ENCODE measurements at places on chromosomes 4 and X. TPM values are rescaled to one million over a fixed set of nuclear protein-coding genes. Genes with fewer than 3 reads are reported as not detected.
A peak's percentile ranks its signal among the peaks of the same experiment; 100 is the strongest.

F8A2 gene
- not detected for polyA plus RNA-seq

DNA sequence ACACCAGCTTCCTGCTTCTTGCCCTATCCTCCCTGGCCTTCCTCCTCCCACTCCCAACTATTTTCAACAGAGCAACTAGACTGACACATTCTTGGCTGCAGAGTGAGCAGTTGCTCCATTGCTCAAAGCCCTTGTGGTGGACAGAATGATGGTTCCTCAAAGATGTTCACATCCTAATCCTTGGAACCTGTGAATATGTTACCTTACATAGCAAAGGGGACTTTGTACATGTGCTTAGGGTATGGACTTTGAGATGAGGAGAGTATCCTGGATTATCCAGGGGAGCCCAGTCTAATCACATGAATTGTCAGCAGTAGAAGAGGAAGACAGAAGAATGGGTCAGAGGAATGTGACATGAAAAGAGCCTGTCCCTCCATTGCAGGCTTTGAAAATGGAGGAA lies 24.9 kb upstream of the HOPX start:
- no peak for DNase-seq

- no peak for DNase-seq
Measured at GRCh38 chrX:66328950-66329596, 165.0 kb downstream of the HEPH start.

GRCh38 chr4:7771541-7772507 lies 167.8 kb downstream of the AFAP1 start:
- no peak for DNase-seq

- DNase-seq, result no peak
Measured at GRCh38 chrX:123525123-123525725, 207.6 kb downstream of the THOC2 start.

DNA sequence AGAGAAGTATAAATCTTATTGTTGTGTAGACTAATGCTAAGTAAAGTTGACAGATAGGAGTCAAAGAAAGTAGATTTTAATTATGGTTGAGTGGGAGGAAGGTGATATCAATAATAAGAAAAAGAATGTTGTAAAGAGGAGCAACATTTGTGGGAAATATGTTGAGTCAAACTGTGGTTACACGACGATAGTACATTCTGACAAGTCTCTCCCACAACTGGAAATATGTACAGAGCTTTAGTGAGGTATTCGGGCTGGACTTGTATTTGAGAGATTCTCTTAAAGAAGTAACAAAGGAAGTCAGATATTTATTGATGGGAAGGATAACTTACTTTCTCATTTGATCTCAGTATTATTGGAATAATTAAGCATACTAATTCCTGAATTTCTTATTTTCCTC lies 525.3 kb upstream of the MAGEB2 start:
- no peak for DNase-seq

DNA sequence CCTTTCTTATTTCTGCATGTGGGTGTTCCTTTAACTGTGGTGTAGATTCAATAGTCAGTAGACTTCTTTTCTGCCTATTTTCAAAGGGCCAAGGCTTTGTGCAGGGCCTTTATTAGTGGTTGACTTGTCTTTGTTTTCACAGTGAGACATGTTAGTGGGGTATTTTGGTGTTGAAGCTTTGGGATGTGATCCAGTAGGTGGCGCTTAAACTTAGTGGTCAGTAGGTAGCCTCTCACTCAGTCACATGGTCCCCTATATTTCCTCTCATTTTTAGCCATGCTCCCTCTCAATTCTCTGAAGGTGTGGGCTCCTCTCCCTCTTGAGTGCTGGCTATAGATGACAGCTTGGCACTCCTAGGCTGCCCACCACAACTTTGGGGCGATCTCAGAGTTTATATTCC lies 23.4 kb upstream of the SLC10A7 start:
- no peak for DNase-seq

DNA sequence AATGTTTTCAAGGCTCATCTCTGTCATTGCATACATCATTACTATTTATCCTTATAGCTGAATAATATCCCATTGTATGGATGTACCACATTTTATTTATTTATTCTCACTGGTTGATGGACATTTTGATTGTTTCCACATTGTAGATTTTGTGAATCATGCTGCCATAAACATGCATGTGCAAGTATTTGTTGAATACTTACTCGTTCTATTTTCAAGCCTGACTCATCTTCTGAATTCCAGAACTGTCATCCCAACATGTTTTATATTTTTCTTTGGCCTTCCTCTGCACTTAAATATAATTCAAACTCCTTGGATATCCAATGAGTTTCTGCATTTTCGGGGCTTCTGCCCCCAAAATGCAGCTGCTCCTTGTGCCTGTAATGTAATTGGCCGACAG lies 77.6 kb downstream of the MXRA5 start:
- no peak for DNase-seq

GRCh38 chr4:74670583-74670982 lies 123.7 kb downstream of the BTC start:
- DNase-seq, result no peak

- no peak for DNase-seq
Measured at GRCh38 chr4:55920571-55920970, 28.2 kb upstream of the CEP135 start.

DNA sequence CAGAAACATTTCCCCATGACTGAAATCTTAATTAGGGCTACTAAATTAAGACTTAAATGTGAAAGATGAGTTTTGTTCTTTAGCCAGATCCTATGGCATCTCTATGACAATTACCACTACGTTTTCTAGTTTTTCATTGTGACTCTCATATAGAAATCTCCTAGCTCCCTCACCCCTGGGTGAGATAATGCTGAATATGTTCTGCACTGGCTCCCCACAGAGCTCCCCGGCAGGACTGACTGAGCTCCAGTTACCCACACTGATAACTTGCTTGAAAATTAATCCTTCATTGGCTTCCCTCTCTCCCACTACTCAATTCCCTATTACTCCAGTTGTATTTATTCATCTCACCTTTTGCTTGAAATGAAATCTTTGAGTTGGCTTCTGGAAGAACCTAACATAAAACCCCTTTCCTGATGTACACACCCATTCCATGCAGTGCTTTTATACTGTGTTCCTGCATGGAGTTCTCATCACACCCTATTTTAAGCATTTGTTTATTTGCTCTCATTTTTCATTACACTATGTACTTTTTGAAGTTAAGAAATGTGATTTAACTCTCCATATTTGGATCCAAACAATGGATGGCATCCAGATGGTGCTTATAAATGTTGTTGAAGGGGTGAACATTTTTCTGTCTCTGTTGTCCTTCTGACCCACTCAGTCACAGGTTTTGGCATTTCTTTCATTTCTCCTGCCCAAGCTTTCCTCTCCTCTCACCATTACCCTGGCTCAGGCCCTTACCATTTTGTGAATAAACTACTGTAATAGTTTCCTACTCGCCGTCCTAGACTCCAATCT lies 623.4 kb downstream of the SPRY1 start:
- no peak for DNase-seq

DNA sequence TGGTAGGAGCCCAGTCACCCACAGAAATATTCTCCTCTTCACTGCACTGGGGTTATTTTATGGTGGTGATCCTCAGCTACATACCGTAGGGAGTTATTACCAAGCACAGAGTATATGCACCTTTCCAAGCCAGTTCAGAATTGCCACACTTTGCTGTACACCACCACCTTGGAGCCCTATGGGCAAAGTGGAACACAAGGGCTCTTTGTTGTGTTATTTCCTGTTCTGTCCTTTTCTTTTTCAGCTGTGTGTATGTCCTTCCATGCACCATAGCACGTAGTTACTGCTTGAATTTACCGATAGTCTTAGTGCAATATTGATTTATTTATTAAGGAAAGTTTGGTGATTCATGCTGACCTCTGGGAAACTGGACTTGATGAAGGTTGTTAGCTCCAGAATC lies 8.3 kb downstream of the RNF128 start:
- no peak for DNase-seq

TCEAL5 gene
- polyA plus RNA-seq, result 21.7 TPM

DNA sequence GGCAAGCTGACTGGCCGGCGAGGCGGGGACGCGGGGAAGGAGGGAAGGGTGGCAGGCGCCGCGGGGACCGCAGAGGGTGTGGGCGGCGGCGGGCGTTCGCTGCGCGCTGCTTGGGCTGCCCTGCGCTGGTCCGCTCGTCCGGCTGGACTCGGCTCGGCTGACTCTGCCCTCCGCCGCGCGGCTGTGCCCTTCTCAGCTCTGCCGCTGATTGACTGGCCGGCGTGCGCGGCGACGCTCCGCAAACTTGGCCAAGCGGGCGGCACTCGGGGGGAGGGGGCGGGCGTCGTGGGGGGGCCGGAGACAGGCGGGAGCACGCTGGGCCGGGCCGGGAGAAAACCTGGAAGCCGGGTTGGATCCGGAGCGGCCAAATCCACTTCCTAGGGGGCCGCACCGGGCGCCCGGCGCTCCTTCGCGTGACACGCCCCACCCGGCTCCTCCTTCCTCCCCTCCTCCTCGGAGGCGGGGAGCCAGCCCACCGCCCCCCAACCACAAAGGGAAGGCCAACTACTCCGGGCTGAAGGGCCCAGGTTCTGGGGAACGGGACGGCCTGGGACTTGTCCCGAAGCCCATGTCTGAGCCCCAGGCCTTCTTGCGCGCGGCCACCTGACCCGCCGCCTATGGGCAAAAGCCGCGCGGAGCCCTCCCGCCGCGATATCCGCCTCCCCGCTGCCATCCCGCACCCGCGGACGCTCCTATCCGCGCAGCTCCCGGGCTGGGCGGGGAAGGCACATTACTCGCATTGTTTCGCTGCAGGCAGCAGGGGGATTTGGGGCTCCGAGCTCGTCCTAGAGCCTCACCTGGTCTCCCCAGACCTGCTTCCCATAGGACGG lies at the start of gene GPC4:
TSS of gene GPC4 (minus strand) at position 214 of the 830 bp plus-strand sequence. CDS start 524 bp downstream, outside the sequence.
- DNase-seq, result no peak

- DNase-seq, result no peak
Measured at GRCh38 chrX:118049713-118050112, 66.9 kb downstream of the KLHL13 start.

DNA sequence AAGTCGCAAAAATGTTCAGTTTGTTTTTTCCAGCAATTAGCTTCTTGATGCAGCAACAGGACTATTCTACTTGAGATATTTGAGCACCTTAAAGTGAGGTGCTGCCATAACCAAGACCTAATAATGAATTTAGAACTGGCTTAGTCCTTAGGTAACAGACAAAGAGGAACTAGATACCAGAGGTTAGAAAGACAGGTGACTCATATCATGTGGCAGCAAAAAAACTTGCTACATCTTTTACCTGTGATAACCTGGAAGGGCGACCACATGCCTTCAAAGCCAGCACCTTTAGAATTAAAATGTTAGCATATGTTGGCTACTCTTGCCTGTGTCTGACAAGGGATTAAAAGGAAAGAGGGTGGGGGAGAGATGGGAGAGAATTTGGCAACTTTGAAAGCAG lies 90.4 kb downstream of the ARHGAP6 start:
- no peak for DNase-seq

MAGEC3 gene
- polyA plus RNA-seq, result 0.27 TPM

- DNase-seq, result no peak
Measured at GRCh38 chr4:20532871-20533870, 167.1 kb upstream of the PACRGL start.

- DNase-seq, result no peak
Measured at GRCh38 chr4:4427121-4427870, 40.4 kb downstream of the NSG1 start.

DNA sequence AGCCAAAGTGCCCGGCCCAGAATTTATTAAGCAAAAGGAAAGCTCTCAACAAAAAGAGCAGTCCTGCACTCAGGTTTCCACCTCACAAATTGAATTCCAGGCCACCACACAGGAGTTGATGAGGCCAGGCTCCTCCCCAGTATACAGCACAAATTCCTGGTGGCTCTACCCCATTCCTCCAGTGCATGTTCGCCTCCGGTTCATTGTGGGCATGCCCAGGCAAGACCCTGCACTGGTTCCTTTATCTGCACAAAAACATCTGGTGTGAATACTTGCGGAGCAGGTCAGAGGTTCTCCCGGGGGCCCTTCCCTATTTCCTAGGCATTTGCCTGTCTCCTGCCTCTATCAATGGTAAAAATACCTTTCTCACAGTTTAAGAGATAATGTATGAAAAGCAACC lies 195.2 kb upstream of the ANXA10 start:
- DNase-seq, result no peak

DNA sequence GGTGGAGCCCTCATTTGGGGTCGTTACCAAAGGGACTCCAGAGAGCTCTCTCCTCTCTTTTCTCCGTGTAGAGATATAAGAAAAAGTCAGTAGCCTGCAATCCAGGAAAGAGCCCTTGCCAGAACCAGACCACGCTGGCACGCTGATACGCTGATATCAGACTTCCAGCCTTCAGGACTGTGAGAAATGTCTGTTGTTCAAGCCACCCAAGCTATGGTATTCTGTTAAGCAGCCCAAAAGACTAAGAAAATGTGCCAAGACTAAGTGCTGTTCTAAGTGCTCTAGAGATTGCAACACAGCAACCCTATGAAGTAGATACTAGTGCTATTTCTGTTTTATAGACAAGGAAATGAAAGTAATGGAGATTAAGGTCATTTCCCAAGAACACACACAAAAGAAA lies 205.7 kb downstream of the CAMK2D start:
- DNase-seq, result no peak

ADH1A gene
- polyA plus RNA-seq, result 0.79 TPM

- DNase-seq, result peak; percentile 29
Measured at GRCh38 chr4:179095585-179096221, 1653.5 kb upstream of the AGA start.

Measured in left renal pelvis (tissue), 4 donors.